NCI-H2171 treated with DMSO at 0.1 percent for 48 hours (cell line): ENCODE measurements at places on chromosomes 6 and 20.

DNA sequence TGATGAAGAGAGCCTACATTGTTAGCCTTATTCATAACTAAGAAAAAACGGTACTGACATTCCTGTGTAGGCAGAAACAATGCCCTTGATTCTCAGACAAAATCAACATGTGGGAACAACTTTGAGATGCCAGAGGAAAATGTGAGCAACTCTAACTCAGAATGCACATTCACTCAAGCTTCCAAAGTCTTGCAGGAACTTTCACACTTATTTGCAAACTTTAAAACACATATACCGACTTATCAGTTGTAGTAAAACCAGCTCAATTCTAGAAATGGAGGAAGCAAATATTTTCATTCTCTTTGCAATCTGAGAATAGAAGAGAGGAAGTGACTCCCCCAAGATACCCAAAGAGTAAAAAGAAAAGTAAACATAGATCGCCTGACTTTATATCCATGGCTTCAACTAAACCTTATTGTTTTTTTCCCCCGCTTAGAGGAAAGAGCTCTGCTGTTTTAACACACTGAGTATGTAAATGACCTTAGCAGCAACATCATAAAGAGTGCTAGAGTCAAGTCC is 117.6 kb downstream of the EPB41L2 start:
- DNase-seq, result no peak

- DNase-seq, result no peak
Measured at GRCh38 chr6:123629258-123629941, 7.3 kb downstream of the TRDN start.

DNA sequence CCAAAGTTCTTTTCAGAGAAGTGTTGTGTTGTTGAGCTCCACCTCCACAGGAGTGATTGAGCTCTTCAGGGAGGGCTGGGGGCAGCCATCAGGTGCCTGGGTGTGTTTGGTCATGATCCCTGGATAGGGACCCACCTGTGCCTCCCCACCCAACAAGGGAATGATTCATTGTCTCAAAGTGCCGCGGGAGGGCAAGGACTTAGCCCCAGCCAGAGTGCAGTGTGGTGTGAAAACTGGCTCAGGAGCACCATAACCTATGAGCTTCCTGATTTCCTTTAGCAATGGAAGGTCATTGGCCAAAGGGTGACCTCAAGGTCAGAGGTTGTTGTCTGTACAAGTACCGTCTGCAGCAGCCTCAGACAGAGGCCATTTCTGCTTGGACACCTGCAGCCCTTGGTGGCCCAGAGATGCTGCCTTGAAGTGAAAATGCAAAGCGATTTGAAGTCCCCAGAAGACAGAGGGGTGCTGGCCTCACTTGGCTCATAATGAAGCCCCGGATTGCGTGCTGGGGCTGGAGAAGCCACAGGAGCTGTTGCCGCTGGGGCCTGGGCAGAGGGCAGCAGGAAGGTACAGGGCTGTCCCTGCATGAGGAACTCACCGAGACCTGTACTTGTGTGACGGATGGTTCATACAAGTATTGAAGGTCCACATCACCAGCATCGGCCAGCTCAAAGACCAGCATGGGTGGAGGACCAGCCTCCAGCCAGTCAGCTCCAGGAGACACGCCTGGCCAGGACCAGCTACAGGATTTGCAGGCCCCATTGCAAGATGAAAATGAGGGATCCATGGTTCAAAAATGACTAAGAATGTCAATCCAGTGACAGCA is 100.6 kb upstream of the DUSP22 start:
- DNase-seq, result no peak

DNA sequence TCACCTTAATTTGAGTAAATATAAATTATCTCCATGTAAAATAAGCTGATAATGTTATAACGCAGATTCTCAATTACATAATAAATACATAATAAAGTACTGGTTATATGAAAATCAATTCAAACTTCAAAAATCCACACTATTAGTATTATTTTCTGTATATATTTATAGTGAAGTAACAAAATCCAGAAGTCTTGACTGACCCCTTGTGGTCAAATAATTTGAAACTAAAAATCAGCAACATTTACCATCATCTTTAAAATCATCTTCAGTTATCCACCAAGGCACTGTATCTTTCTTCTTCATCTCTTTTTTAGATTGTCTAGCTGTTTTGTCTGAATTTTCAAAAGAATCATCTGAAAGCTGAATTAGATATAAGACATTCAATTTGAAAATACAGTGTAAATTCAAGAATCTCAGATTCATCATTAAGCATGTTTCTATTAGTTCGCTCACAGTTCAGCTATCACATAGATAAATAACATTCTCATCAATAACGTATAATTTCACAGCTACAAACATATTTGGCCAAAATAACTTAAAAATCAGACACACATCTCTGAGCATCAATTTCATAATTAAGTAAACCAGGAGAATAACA is 6.5 kb downstream of the CEP162 start:
- DNase-seq, result peak; percentile 43

GRCh38 chr20:2335096-2335870 is 39.5 kb downstream of the TGM3 start:
- no peak for DNase-seq

- DNase-seq, result no peak
Measured at GRCh38 chr6:111837007-111837406, 36.2 kb downstream of the FYN start.

DNA sequence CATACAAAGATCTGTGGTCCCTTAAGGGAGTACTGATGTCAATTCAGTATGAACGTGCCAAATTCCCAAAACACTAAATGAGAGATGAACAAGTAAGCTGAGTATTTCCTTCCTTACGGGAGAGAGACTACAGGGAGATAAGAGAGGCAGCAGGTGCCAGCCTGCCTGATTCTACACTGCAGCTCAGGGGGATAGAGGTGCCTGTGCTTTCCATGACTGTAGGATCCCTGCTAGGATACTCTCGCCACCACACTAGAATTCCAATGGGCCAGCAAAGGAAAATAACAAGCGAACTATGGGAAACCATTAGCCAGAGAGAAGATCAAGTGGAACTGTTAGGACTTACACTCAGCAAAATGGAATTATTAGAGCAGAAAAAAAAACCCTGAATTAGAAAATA is 198.5 kb upstream of the BTBD3 start:
- no peak for DNase-seq

- DNase-seq, result no peak
Measured at GRCh38 chr6:29516108-29516507, 28.4 kb upstream of the MAS1L start.

GRCh38 chr20:8971669-8972316 is 97.1 kb upstream of the PLCB4 start:
- DNase-seq, result no peak

DNA sequence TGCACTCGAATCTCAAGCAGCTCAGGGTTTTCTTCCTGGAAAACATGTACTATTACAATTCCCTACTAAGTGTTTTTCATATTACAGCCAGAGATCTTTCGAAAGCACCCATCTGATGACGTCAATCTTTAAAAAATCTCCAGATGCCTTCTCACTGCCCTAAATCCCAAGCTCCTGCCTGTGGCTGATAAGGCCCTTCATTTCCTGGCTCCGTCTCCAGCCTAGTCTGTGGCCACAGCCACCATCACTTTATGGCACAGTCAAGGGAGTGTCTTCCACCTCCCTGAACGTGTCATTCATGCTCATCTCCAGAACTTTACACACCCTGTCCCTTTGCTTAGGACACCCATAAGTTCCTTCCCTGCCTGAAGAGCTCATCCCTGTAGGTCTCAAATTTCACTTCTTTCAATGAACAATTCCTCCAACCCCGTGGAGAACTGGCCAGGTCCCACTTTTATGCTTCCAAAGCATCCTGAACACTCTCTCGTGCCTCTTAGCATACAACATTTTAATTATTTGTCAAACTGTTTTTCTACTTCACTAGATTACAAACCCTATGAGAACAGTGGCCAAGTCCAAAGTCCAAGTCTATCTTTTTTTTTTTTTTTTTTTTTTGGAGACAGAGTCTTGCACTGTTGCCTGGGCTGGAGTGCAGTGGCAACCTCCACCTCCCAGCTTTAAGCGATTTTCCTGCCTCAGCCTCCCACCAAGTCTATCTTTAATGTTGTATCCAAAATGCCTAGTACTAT is 106.1 kb upstream of the AGPAT4 start:
- DNase-seq, result no peak

DNA sequence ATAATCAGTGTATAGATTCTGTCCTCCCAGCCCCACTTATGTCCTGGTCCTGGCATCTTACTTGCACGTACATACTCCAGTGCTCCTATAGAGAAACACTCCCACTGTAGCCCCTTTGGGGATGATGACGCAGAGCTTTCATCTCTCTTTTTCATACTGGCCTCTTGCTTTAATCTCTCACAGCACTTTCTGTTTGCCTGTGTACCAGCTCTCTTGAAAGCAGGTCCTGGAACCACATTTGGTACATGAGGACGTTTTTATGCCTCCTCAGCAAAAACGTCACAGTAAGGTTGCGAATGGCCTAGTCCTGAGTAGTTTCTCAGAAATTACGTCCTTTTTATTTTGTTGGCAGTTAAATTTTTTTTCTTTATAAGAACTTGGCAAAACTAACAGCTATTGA is 10.8 kb downstream of the L3MBTL3 start:
- no peak for DNase-seq

DNA sequence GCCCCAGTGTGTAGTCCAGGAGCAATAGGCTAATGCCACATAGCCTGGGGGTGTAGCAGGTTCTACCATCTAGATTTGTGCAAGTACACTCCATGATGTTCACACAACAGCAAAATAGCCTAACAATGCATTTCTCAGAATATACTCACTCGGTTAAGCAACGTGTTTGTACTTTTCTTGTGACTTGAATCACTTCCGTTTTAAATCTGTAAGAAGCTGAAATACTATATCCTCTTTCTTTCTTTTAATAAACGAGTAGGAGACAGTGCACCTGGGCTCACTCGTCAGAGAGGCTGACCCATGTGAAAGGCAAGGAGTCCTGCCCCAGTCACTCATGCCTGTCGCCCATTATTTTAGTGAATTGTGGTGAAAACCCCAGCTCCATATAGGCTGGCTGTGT is 201.6 kb downstream of the FOXA2 start:
- no peak for DNase-seq

DNA sequence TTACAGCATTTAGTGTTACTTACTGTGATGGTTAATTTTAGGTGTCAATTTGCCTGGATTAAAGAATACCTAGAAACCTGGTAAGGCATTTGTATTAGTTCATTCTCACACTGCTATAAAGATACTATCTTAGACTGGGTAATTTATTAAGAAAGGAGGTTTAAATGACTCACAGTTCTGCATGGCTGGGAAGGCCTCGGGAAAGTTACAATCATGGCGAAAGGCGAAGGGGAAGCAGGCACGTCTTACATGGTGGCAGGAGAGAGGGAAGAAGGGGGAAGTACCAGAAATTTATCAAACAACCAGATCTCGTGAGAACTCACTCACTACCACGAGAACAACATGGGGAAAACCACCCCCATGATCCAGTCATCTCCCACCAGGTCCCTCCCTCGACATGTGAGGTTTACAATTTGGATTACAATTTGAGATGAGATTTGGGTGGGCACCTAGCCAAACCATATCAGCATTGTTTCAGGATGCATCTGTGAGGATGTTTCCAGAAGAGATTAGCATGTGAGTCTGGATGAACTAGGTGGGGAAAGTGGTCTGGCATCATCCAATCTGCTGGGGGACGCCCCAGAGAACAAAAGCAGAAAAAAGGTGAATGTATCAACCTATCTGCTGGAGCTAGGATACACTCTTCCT is 76.8 kb downstream of the MKKS start:
- DNase-seq, result no peak

DNA sequence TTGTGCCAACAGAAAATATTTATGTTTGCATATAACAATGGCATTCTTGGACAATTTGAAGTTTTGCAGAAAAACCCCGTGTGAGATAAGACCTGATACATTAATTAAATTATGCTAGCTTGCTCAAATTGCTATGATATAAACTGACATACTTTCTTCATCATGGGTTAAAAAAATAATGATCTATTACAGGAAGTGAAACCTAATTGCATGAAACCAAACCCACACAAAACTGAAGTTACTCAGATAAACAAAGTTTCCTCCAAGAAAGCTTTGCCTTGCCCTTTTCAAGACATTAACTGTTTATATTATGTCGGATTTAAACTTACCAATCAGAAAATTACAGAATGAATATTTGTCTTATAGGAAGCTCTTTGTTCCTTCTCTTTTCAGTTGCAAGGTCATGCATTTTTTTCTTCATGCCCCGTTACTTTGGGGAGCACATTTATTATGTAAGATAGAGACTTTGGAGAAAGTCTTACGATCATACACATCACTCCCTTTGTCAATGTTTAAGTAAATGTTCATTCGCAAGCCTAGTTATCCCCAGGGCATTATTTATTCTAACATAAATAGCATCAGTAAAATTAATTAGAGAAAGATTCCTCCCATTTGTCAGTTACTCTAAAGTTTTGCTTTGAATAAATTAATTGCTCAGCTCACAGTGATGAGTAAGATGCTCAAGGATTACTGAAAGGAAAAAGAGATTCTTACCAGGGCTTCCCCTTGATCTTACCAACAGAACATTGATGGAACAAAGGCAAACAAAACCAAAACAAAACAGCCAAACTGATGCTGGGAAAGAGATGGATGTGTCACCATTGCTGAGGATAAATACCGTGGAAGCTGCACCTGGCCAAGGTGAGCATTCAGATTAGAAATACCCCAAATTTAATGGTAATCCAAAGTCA is 14.8 kb upstream of the TMEM244 start:
- no peak for DNase-seq

- DNase-seq, result no peak
Measured at GRCh38 chr6:33600761-33601160, 20.4 kb upstream of the ITPR3 start.

GRCh38 chr20:15740046-15740775 is 833.0 kb downstream of the KIF16B start:
- DNase-seq, result no peak

DNA sequence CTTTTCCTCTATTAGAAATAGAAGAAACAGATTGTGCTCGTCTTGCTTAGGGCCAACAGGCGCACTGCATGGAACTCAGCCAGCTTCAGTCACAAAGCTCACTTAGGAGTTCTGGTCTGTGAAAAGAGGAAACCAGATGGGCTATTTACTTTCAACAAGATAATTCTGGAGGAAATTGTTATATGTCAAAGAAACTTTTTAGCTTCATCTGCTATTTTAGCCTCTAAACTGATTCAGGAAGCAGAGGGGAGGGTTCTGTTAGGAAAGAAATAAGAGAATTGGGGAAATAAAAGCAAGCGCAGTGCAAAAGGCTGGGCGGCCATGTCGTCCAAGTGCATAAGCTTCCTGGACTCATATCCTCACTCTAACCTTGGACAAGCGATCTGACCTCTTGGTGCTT is 21.3 kb downstream of the PRKN start:
- peak; percentile 33 for DNase-seq

GRCh38 chr6:113103634-113104361 is 753.3 kb upstream of the MARCKS start:
- no peak for DNase-seq

- DNase-seq, result no peak
Measured at GRCh38 chr6:18388271-18388670, 1.1 kb downstream of the RNF144B start.

GRCh38 chr6:25922301-25922700 is 8.2 kb downstream of the SLC17A2 start:
- DNase-seq, result no peak

DNA sequence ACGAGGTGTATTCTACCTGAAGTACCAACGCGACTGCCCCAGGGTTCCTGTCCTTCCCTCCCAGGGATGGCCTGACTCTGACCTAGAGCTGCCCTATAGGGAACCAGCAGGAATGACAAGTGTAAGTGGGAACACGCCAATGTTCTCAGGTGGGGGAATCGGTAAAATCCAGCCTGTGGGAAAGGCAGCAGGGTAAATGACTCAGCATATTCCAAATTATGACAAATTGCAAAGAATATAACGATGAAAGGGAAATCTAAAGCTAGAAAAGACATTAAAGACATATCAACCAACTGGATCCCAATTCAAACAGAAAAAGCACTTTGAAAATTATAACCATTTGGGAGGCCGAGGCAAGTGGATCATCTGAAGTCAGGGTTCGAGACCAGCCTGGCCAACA is 41.8 kb downstream of the KIF16B start:
- no peak for DNase-seq
